Progenitor cell of endocrine pancreas (in vitro differentiated cells): ENCODE measurements at places on chromosomes 12 and 14.

GRCh38 chr12:503111-503761, 43.5 kb downstream of the B4GALNT3 start:
- DNase-seq, result peak; percentile 35

DNA sequence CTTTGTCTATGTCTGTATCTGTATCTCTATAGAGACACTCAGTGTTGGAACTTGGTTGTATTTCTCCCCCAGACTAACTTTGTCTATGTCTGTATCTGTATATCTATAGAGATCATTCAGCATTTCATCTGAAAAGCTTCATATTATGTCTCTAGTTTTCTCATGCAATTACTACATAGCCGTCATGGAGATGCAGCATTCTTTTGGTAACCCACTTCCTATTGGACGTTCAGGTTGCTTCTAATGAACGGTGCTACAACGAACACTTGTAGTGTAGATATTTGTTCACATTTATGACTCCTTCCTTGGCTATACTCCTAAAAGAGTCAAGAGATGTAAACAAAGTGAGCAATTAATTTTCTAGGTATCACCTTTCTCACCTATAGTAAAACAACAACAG, 81.5 kb upstream of the KCNA1 start:
- DNase-seq, result no peak

DNA sequence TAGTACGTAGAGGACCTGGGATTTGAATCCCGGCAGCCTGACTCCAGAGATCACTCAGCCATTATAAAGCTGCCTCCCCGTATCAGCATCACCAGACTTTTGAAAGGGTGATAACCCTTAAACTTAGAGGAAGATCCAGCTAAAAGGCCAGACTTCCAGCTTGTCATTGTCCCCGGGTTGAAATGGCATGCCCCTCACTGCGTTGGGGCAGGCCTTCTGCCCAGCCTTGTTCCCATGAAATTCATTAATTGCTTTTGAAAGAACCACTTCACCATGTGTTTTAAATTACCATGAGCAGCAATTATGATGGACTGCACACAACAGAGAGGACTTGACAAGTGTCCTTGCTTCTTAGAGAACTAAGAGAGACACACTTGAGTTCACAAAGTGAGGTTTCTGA, 269.6 kb upstream of the CRY1 start:
- DNase-seq, result no peak

DNA sequence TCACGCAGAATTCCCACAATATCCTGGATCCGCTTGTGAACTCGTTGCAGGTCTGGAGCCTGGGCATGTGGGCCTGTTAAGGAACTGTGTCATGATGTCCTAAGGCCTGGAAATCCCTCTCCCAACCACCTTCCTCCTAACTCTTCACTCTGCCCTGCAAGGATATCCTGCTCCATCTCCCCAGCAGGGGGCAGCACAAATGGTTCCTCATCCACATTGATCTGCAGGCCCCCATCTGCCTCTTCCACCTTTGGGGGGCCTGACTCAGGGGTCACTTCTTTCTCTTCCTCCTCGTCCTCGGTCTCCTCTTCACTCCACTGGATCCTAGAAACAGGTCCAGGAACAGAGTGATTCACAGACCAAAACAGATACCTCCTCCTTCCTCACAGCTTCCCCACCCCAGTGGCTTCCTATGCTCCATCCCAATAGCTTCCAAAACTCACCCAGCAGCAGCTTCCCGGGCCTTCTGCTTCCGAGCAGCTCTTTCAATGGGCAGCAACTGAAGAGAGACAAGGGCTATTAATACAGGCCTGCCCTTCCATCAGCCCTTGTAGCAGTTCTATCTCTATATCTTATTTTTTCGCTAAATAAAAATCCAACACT, 4.5 kb downstream of the NOP2 start:
- DNase-seq, result peak; percentile 68

GRCh38 chr12:52636592-52637258, 15.3 kb downstream of the KRT2 start:
- DNase-seq, result no peak

GRCh38 chr14:71338153-71338552, 430.9 kb downstream of the PCNX1 start:
- no peak for DNase-seq

DNA sequence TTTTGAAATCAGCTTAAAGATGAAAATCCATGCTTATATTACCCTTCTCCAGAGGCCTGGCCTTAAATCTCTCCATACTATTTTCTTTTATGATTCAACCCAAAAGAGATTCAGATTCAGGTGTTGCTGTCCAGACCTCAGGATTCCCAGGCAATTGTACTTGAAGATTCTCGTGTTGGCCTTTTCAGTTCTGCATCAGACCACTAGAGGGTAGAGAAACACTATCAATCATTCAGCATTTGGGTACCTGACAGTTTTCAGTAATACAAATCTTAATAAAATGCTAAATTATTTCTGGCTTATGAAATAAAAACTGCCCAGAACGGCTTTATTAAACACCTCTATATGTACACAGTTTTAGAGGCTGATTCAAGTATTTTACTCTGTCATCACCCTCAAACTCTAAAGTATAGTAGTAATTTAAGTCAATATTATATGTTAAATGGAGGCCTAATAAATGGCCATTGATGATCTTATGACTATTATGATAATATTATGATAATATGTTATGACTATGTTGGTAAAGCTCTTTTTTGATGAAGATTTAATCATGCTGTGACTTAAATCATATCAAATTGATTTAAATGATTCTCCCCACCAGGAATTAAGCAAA, 301.1 kb downstream of the DUSP6 start:
- DNase-seq, result no peak

- no peak for DNase-seq
Measured at GRCh38 chr14:50215416-50215815, 16.0 kb downstream of the SOS2 start.

DNA sequence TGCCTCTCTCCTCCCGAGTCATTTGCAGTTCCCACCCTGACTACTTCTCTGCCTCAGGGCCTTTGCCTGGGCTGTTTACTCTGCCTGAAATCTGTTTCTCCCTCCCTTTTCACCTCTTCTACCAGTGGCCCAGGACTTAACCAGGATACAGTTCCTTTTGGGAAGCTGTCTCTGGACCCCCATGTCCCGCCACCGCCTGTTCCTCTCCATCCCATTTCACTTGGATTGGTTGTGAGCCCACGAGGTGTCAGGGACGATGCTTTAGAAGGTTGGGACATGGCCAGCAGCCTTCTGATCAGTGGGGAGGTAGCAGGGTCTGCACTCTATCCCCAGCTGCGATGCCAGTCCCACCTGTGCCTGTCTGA, 51.8 kb downstream of the FAM222A start:
- DNase-seq, result no peak

DNA sequence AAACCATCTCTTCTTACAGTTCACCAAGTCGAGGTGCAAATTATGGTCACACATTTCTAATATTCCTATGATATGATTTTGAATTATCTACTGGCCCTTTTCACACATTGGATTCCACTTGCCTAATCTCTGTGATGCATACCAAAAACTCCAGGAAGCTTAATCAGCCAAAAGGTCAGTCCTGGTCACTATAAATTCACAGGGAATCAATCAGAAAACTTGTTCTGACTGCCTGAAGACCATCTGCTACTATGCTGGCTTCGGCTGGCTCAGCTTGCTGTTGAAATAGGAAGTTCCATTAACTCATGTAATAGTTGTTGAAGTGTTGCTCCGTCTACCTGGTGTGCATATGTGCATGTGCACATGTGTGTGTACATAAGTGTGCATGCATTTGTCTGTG, 142.8 kb upstream of the FLRT2 start:
- DNase-seq, result no peak

- no peak for DNase-seq
Measured at GRCh38 chr14:106790189-106791036, 1264.0 kb downstream of the TMEM121 start.

- DNase-seq, result no peak
Measured at GRCh38 chr12:9587987-9588600, 19.6 kb downstream of the KLRB1 start.
